ENCODE measurements at places on chromosomes 7 and 10.
A peak's percentile ranks its signal among the peaks of the same experiment; 100 is the strongest.

DNA sequence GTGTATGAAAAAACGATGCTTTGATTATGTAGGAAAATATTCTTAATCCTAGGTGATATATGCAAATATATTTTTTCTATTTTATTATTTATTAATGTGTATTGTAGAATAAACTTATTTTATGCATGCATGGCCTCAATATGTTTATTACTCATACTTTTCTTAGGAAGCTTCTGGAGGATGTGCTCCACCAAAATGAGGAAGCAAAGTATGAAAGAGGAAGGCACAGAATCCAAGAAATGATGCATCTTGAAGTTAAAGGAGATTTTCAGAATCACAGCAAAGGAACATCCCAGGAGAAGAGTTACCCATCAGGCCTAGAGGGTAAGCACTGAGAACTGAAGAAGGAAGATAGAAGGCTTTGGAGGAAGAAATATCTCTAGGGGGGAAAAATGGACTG is 35.0 kb upstream of the MRPS16 start:
- no peak for DNase-seq

DNA sequence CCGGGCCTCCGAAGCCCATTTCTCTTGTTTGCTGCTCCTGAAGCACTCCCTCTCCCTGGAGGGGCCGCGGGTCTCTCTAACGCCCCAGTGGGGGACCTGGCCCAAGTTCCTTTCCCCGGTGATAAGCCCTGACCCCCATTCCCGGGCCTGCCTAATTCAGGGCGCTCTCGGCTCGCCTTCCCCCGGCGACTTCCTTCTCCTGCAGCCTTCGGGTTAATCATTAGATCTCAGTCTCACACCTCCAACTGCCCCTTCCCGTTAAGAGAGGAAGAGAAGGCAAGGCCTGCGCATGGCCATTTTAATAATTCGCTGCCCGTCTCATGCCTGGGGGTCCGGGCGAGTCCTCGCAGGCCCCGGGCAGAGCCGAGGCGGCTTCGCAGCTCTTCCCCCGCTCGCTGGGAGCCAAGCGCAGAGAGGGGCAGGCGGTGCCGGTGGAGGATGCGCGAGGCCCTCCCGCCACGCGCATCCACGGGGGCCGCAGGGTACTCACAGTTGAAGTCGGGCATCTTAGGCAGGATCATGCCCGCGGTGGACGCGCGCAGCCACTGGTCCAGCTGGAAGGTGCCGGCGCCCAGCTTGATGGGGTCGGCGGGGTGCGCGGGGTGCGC is 1.2 kb downstream of the MNX1 start:
- no peak for DNase-seq

GRCh38 chr10:87654212-87654611 is 5.5 kb upstream of the PAPSS2 start:
- DNase-seq: no peak

GRCh38 chr10:81306971-81307782 is 567.8 kb upstream of the NRG3 start:
- DNase-seq: no peak

GRCh38 chr7:130966246-130967009 is 232.4 kb upstream of the KLF14 start:
- no peak for DNase-seq

GRCh38 chr7:22109761-22110160 is 164.1 kb upstream of the CDCA7L start:
- no peak for DNase-seq

GRCh38 chr7:97732565-97733275 is 834 bp downstream of the TAC1 start:
- DNase-seq: no peak

DNA sequence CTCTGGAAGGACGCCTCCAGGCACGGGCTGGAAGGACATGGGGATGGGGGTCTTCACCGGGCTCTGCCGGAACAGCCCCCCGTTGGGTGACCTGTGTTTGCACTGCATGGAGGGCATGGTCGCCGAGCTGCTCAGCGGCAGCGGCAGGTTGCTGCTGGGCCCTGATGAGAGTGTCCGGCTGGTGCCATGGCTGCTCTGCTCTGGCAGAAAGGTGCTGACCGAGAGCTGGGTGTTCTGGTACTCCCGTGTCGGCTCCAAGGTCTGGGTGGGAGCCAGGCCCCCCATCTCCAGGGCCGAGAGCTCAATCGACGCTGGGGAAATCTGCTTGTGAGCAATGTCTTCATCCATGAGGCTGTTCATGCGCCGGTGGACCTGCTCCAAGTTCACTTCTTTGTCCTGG is 764.3 kb downstream of the GRID1 start:
- DNase-seq: no peak

- DNase-seq: no peak
Measured at GRCh38 chr10:77032188-77032570, 605.4 kb downstream of the KCNMA1 start.

DNA sequence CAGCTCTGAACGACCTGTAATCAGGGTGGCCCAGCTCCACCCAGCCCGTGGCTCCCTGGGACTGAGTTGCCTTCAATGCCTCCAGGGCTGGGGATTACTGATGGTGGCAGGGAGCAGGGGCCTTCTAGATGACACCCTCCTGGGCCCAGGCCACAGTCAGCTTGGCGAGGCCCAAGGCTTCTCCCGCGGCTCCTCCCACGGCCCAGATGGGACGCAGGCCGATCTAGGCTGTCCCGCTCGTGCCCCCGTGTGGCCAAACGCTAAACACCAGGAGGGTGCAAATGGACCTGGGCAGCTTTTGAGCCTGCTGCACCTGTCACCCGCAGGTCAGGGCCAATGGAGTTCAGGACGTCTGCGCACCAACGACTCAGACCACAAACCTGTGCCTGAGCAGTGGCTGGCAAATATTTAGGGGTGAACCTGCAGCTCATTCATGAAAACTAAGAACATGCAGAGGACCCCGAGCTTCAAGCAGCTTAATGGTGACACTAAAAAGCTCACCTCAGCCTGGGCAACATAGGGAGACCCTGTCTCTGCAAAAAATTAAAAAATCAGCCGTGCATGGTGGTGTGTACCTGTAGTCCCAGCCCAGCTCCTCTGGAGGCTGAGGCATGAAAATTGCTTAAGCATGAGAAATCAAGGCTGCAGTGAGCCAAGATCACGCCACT is 43.2 kb downstream of the ASB13 start:
- peak; percentile 43 for DNase-seq

- no peak for DNase-seq
Measured at GRCh38 chr7:151844071-151844824, 32.7 kb downstream of the PRKAG2 start.

DNA sequence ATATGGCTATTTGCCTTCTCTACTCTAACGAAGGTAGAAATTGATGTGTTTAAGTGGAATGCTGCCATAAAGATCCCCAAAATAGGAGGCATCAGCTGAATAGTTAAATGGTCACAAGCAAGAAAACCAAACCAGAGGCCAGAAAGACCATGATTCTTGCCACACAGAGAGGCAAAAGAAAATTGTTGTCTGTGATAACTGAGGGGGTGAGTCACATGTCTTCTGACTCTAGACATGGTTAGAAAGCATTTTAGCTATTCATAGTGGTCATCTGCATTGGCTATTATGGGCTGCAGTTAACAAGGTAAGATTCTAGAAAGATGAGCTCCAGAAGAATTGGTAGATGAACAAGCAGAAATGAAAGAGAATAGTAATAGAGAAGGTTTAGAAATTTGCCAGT is 361.4 kb upstream of the NPSR1 start:
- DNase-seq: no peak

DNA sequence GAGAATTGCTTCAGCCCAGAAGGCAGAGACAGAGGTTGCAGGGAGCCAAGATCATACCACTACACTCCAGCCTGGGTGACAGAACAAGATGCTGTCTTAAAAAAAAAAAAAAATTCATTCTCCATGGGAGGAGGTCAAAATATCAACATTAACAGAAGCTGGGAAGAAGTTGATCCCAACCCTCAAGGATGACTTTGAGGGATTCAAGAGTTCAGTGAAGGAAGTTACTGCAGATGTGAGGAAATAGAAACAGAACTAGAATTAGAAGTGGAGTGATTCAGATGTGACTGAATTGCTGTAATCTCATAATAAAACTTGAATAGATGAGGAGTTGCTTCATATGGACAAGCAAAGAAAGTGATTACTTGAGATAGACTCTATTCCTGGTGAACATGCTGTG is 19.7 kb upstream of the RPEL1 start:
- no peak for DNase-seq

- no peak for DNase-seq
Measured at GRCh38 chr10:124534826-124535601, 73.4 kb downstream of the LHPP start.

GRCh38 chr10:122083478-122084025 is 94.6 kb downstream of the TACC2 start:
- no peak for DNase-seq

DNA sequence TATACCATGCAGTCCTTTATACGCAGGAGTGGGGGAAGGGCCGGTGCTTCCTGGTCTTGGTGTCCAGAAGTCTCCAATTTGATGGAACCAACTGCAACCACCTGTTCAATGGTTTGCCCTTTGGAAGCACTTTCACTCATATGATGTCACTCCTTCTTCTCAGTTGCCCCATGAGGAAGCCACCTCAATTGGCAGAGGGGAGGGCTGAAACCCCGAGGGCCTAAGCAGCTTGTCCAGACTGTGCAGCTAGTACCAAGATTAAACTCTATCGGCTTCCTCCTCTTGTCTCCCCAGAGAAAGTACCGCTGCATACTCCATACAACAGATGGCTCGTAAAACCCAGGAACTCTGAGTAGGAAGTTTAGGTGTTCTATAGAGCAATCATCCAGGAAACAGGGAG is 789.4 kb downstream of the TYW1 start:
- no peak for DNase-seq

DNA sequence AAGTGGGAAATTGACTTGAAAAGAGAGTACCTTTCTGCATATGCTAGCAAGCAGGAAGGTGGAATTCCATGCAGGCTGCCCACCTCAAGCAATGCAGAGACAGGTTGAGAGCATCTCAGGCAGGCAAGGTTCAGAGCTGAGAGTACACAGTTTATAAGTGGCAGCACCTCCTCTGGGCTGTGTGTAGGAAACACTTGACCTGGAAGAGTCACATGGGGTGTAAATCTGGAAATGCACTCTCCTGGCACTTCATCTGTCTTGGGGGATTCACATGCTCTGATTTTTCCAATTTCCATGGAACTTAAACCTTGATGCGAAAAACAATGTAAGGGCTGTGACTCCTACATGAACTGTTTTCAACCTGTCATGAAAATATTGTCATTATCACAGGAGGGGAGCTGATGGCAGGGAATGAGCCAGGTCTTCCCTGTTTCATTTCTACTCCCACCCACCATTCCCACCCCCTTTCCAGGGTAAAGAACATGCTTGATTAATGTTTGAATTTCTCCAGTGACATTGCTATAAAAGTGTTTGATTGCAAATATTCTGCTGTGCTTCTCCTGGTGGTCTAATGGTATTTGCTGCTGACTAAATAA is 328.3 kb downstream of the BICC1 start:
- no peak for DNase-seq

GRCh38 chr7:77484785-77485184 is 52.3 kb upstream of the PTPN12 start:
- no peak for DNase-seq

- no peak for DNase-seq
Measured at GRCh38 chr10:89966211-89966610, 264.8 kb downstream of the KIF20B start.

DNA sequence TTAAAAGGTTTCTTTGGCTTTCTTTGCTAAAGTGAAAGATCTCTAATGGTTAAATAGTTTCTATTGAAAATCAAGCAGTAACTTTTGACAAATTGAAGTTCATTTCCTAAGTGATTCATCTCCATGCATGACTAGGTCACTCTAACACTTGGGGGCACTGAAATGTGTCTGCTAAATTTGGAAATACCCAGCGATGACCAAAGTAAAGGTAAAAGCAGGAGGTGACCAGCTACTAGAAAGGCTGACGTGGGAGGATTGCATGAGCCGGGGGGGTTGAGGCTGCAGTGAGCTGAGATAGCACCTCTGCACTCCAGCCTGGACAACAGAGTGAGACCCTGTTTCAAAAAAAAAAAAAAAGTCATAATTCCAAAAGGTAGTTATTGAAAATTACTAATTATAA is 111.8 kb upstream of the GPR141 start:
- DNase-seq: no peak

DNA sequence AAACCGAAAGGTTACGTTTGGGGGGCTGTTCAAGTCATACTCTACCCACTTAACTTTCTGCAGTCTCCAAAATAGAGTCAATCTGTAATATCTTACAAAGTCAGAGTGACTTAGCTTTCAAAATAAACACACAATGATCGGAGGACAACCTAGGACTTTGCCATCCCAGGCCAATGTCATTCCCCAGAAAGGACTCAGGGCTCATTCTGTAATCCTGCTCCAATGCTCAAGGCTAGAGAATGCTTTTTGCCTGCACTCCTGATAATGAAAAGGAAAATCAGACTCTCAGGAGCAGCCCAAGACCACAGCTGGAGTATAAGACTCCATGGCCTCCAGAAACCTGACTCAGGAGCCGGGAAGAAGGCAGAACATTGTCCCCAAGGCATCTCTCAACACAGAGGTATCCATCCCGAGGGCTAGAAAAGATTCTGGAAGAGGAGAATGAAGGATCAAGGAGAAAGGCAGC is 28.5 kb upstream of the ASCC1 start:
- no peak for DNase-seq

DNA sequence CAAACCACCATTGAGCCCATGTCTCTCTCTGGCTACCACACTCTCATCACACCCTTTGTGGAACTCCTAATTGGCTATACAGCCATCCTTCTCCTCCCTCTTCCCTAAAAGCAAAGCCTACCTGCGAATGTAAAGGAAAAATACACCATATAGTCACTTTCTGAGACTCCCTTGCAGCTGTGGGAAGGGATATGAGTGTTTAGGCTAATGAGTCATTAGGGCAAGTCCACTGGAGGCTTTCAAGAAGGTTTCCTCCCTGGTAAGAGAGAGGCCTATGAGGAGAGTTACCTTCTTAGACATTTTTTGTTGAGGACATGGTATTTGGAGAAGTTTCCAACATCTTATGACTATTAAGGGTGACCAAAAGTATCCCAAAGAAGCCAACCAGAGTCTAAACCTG is 4.1 kb upstream of the TMEM243 start:
- DNase-seq: no peak

DNA sequence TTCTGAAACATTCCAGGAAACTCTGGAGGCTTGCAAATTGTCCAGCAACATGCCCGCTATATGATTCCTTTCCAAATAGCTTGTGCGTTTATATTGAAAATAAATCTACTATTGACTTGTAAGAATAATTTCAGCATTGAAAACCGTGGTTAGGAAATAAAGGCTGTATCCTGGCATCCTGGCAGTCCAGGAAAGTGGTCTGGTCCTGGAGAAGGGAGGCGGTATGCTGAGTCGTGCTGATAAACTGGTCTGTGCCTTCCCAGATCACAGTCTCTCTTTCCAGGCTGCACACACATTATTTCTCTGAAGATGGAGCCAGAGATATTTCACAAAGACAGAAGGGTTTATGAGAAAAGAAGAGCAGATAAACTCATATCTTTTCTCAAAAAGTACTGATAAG is 350.1 kb upstream of the COBL start:
- DNase-seq: no peak

- no peak for DNase-seq
Measured at GRCh38 chr7:390761-391410, 100.9 kb downstream of the FOXL3 start.
